ENCODE measurements at places on chromosomes 6 and 20.

GRCh38 chr6:35419417-35419816, 32.7 kb upstream of the FANCE start:
- DNase-seq, result no peak

GRCh38 chr20:33732166-33732970, 572 bp downstream of the ZNF341 start:
- DNase-seq, result peak; percentile 80

- DNase-seq, result no peak
Observed at GRCh38 chr6:15363164-15363522, 117.3 kb downstream of the JARID2 start.

DNA sequence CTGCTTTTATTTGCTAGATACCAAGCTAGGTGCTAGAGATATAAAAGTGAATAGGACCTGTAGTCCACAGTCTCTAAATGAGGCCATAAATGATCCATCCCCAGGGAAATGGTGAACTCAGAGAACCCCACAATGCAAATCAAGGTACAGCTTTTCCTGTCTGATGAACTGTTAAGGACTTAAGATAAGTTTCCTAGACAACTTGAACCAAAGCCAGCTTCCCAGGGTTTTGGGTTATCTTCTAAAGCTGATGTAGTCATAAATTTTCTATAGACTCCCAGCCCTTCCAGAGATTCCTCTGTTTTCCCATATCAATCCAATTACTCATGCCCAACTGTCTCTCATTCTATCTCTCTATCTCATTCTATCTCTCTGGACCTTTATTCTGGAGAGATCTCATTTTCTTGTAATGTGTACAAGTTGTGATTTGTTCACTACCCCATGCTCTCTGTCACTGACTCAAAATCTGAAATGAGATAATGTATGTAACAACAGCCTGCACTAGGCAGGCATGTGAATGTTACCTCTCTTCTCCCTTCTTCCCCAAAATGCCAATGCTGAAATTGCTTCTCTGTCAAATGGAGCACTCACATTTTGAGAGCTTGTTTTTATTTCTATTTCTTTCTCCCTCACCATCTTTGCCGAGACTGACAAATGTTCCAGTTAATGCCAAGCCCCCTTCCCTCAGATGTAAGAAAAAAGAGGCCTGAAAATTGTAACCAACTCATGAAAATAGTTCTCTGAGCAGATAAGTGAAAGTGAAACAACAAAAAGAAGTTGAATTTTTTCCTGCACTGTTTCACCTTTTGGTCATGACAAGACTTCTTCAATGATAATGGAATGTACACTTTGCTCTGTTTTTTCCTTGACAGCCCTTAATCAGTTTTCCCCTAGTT, 279.9 kb downstream of the SLC35F1 start:
- peak; percentile 11 for DNase-seq

DNA sequence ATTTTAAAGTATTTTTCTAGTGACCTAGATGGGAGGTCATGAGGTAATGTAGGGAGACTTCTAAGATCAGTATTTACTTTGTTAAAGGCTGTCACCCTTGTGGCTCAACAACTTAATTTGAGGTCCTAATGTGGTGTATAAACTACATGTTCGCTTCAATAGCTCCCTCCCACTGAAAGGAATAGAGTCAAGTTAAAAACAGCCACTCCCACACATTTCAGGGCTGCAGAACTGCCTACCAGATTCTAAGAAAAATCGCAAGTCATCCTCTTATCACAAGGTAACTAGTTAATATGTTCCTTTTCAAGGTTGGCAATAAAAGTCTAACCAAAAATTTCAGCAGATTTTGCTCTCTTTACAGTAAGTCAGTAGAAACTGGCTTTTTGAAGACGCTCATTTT, 15.1 kb downstream of the GSTA1 start:
- no peak for DNase-seq

- DNase-seq, result no peak
Observed at GRCh38 chr6:34912715-34913464, 23.8 kb downstream of the ANKS1A start.

DNA sequence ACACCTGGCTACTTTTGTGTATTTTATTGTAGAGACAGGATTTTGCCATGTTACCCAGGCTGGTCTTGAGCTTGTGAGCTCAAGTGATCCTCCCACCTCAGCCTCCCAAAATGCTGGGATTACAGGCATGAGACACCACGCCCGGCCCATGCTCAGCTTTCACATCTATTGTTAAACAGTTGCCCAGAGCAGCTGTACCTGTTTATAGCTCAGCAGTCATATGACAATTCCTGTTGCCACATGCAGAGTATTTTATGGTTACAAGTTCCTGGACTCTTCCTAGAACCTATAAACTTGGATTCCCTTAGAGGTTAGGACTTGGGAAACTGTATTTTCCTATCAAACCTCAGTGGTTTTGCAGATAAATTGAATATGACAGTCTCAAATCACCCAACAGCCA, 188.3 kb upstream of the KCNG1 start:
- no peak for DNase-seq

GRCh38 chr6:141437685-141438084, 695.0 kb upstream of the GJE1 start:
- no peak for DNase-seq

DNA sequence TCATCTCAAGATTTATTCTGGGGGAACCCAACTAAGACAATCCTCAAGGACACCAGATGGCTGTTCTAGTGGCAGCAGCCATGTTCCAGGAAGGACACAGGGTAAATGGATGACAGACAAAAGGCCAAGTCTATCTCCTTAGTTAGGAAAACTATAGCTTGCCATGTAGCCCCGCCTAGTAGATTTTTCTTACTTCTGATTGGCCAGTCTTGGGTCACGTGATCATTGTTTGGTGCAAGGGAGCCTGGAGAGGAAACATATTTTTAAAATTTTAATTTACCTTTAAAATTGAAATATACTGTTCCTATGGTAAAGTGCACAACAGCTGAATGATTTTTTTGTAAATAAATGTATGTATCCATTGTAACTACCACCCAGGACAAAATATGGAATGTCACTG, 4.4 kb upstream of the KCNS1 start:
- DNase-seq, result no peak

DNA sequence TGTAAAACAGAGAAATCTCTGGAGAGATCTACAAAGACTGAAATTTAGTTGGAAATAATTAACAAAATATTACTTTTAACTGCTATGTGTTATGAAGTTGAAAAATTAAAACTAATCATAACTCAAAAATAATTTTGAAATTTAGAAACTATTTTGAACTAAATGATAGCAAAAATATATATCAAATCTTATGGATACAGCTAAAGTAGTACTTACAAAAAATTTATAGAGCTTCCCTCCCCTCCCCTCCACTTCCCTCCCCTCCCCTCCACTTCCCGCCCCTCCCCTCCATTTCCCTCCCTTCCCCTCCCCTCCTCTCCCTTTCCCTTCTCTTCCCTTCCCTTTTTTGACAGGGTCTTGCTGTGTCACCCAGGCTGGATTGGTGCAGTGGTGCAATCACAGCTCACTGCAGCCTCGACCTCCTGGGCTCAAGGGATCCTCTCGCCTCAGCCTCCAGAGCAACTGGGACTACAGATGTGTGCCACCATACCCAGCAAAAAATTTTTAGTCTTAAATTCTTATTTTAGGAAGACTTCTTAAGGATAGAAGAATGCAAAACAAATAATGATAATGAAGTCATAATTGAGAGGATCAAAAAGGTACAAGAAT, 87.2 kb upstream of the RGS17 start:
- DNase-seq, result no peak

DNA sequence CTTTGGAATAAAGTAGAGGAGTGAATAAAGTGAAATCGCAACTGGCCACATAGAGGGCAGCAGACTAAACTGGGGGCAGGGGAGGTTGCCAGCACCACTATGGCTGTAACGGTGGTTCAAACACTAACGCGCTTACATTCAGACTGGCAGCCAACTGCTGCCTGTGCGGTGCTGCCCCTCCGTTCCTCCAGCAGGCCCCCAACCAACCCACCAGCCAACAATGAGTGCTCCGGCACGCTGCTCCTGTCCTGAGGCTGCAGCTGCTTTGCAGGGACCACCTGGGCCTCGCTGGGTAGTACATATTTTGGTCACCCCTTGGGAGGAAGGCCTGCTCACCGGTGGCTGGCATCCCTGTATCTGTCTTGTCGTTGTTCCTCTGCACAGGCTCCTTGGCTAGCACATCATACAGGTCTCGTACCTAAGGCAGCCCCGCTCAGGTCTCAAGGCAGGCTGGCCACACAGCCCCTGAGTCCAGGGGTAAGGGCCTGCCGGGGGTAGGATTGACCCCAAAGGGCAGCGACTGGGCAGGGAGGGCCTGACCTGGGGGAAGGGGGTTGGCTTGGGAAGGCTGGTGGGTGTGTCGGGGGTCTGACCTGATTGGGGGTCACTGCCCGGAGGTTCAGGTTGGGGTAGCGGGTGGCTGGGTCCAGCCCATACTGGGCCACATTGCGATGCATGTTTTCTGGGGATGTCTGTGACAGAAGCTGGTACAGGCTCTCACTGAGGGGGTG, 6.3 kb downstream of the MICAL1 start:
- DNase-seq, result no peak

DNA sequence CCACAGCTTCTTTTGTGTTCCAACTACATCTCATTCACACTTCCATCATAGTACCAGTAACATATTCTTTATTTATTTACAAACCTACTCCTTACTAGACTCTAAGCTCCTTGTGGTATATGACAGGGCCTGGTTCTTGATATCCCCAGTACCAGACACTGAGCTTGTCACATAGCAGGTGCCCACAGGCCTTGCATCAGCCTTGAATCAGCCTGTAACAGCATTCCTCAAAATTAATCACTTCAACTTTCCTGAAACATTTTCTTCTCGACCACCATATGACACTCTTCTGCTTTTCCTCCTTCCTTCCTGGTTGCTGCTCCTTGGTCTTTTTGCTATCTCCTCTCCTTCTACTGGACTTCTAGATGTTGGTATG, 24.7 kb upstream of the SRPK1 start:
- no peak for DNase-seq

DNA sequence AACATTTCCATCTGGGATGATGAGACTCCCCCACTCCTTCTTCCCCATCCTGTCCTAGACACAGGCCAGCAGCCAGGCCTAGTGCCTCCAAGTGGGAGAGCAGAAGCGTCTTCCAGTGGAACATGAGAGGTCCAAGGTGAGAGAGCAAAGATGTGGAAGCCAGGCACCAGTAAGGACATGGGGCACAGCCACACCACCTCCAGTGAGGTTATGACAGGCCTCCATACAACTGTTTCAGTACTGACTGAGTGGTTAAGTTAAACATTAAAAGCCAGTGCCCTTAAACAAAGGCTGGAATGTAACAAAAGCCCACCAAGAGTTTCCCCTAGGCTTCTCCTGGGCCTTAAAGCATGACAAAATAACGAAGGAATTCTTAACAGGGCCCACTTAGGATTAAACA, 5.3 kb downstream of the ZBTB24 start:
- no peak for DNase-seq

GRCh38 chr6:70841112-70841511, 115.7 kb downstream of the B3GAT2 start:
- no peak for DNase-seq

GRCh38 chr6:89415185-89415584, 3.1 kb upstream of the RRAGD start:
- DNase-seq, result no peak

DNA sequence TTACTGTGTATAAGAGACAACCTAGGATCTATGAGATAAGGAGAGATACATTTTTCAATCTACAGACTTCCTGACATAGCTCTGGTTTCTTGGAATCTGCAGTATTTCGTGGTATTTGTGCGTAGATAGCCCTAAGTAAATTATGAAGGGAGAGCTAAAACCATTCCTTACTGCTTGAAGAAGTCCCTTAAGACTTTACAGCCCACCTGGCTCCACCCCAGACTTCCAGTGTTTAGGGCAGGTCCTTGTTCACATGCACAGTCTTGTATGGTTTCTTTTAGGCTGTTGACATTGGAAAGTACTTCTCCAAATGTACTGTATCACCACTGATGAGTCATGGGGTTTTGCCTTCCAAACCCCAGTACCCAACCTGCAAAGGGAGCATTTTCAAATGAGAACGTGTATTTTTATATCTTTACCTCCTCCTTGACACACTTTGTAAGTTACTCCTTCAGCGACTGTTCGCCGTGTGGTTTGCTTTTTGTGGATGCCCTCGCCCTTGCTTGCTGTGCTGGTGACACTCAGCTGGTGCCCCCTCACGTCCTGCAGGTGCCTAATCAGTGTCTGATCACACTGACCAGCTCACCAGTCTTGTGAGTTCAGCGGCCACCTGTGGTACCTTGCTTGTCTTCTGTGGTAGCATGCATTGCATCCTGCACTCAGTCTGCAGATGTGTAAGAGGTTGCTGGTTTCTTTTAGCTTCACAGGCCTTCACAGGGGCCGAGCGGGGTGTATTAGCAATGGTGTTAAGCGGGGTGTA, 73.3 kb downstream of the IGF2R start:
- no peak for DNase-seq

Data from NCI-H526 (cell line).